ENCODE measurements at places on chromosomes 12 and 14.

DNA sequence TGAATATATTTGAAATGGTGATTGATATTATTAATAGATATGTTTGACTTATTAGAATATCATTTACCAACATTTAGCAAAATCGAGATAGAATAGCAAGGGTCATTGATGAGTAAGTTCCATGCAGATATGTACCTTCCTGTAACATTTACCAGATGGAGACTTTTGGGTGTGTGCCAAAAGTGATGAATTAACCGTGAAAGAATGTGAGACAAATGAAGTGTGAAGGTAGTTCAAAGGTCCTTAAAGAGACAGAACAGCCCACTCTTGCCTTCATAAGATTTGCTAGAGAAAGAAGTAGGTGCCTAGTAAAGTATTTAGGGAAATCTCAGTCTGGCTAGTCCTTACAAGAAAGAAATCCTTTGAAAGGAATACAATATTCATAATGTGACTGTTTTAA, 45.5 kb downstream of the FGD4 start:
- no peak for DNase-seq

DNA sequence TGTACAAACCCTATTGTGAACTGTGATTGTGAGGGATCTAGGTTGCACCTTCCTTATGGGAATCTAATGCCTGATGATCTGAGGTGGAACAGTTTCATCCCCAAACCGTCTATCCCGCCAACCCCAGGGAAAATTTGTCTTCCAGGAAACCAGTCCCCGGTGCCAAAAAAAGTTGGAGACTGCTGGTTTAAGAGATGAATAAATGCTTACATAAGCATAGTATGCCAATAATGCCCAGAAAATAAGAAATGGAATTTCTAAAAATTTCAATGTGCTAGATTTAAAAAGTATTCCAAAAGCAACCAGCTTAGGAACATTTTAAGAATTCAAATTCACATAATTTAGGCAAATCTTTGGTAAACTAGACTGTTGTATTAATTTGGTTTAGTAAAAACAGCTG, 5.4 kb upstream of the RNU6-8 start:
- DNase-seq, result no peak

DNA sequence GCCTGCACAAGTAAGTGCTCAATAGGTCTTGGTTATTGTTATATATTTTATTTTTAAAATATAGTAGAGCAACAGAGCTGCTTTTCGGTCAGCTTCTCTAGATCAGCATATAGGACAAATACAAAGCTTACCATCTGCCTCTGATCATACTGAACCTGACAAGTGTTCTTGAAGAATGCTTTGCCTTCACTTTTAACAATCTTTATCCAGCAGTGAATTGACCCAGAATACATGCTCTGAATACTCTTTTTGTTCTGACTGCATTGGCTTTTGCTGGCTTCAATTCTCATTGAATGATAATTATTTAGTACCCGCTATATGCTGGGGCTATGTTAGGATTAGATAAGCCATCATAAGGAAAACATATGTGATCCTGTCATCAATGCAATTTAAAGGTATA, 137.8 kb downstream of the DHRS2 start:
- DNase-seq, result no peak

GRCh38 chr14:96805956-96806355, 8.8 kb downstream of the VRK1 start:
- DNase-seq, result no peak

- DNase-seq, result no peak
Observed at GRCh38 chr14:60114881-60115280, 23.2 kb downstream of the PCNX4 start.

GRCh38 chr12:42421844-42422779, 96.1 kb downstream of the PPHLN1 start:
- DNase-seq, result no peak
